Breast epithelium (tissue), 4 donors: ENCODE measurements at places on chromosomes 3 and 15.

GRCh38 chr3:111676211-111677006 lies 81.3 kb upstream of the ZBED2 start:
- DNase-seq, result peak; percentile 50

- DNase-seq, result no peak
These were observed 1.2 kb upstream of the FAM81A start for GRCh38 chr15:59436774-59437141.

GRCh38 chr15:40545457-40545856 lies 19.4 kb downstream of the CCDC32 start:
- DNase-seq, result no peak

DNA sequence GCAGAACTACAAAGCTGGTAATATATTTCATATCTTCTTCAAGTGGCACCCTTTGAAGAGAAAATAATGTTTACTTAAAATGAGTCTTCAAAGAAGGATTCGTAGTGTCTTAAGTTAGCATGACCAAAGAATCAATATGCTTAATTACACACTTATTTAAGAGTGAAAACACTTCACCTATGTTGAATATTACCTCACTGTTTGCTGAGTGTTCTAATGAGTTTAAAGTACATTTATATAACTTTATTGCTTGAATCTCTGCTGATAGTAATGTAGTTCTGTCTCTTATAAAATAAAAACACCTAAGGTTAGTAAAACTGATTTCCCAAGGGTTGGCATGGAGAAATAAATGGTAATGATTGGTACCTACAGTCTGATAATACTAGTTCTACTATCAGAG lies 143.3 kb upstream of the SLC2A2 start:
- DNase-seq, result no peak

DNA sequence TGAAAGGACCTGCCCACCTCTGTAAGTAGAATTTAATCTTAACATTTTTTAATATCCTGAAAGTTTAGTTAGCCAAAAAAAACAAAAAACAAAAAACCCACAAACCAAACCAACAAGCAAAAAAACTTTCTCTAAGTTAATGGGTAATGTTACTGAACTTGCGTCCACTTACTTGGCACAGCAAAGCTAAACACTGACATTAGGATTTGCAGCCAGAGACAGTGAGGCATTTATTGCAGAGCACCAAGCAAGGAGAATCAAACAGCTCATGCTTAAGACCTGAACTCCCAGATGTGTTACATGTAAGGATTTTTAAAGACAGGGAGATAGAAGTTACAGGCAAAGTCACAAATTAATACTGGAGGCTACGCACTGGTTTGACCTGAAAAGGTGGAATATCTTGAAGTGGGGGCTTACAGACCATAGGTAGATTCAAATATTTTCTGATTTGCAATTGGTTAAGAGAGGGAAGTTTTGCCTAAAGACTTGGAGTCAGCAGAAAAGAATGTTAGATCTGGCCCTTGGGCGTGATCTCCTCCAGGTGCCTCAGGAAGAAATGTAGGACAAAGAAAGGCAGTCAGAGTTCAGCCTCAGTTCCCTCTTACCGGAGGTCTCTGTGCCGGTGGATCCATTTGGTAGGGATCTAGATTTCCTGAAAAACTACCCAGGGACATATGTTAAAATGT lies 205.0 kb downstream of the ADAMTSL3 start:
- DNase-seq, result no peak

- DNase-seq, result no peak
These were observed 16.1 kb downstream of the LYSMD2 start for GRCh38 chr15:51721199-51721960.

DNA sequence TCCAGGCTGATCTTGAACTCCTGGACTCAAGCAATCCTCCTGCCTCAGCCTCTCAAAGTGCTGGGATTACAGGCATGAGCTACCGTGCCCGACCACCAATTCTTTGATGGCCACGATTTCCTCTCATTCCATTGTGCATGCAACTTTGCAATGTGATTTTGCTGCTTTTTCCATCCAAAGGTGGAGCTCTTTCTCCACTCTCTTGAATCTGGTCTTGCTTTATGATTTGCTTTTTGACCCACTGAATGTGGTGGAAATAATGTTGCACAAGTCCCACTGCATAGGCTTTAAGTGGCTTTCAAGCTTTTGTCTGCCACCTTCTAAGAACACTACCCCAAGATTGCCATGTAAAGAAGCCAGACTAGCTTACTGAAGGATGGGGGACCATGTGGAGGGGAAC lies 10.6 kb downstream of the RPS27L start:
- DNase-seq, result no peak

- DNase-seq, result no peak
These were observed 244.4 kb upstream of the C2CD4B start for GRCh38 chr15:62409466-62409865.

GRCh38 chr15:89556413-89557262 lies 18.6 kb upstream of the TICRR start:
- no peak for DNase-seq

DNA sequence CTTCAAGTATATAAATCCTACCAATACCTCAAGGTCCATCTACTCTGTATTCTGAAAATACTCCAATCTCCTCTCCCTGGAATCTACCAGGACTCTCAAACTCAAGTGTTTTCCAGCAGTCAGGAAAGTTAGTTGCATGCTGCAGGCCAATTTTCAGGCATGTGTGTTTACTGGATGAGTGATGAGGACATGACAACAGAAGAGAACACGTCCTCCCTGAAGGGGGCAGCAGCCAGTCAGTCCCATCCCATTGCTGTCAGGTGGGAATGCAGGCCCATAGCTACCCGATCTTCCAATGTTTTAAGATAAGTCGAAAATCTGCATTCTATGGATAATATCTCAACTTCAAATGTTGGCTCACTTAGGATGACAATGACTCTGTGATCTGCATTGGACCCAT lies 496.2 kb downstream of the FHIT start:
- no peak for DNase-seq

GRCh38 chr15:36579792-36580431 lies 486 bp downstream of the CDIN1 start:
- DNase-seq, result no peak

GRCh38 chr3:161941891-161942290 lies 445.3 kb downstream of the OTOL1 start:
- DNase-seq, result no peak

DNA sequence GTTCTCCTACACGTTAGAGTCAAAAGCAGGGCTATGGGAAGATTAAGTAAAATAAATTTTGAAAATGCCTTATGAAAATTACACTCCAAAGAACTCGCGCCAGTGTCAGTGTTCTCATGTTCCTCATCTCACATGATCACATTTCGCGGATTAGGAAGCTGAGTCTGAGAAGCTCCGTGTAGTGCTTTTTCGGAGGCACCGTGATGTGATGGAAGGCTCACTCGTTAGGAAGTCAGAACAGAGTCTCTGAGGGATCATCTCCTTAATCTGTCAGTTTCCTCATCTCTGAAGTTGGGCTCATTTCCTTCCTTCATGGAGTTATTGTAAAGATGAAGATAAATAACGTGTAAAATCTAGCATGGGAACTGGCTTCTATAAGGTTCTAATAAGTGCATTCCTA lies 3.2 kb downstream of the ADIPOQ start:
- no peak for DNase-seq

DNA sequence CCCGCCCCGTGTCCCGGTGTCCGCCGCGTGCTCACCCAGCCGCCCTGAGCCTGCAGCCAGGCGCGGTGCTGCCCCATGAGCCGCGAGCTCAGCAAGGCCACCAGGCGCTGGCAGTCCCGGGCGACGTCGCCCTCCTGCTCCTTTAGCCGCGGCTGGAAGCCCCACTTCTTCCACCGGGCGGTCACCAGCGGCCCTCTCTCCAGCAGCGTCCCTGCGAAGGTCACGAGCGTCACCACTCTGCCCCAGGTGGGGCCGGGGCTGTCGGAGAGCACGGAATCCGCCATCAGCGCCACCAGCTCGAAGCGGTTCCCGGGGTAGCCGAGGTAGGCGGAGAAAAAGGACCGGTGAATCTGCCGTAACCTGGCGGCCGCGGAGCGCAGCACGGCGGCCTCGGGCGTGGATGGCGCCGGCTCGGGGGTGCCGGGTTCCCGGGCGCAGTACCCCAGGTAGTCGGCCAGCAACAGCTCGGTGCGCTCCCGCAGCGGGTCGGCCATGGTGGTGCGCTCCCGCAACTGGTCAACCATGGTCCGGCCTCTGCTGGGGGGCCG lies 298 bp downstream of the BCL2L10 start:
- no peak for DNase-seq

DNA sequence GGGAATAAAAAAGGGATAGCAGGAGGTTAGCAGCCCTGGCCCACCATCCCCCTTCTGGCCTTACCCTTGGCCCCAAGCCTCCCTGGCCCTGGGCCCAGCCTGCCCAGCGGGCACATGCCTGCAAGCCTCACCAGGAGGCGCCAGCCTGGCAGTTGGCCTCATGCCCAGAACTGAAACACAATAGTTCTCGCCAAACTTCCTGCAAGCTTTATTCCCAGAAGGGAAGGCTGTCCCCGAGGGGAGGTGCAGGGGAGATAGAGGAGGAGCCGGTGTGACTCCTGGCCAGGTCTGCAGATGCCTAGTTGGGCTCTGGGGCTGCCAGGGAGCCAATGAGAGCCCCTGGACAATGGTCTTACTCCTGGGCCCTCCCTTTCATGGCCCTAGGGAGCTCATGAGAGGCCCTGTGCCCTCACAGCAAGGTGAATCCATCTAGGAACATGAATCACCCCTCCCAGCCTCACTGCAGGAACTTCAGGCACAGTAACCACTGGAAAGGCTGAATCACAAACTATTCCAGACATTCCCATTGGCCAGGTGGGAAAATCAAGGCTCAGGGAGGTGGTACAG lies 4.0 kb downstream of the CCDC33 start:
- peak; percentile 71 for DNase-seq

- DNase-seq, result no peak
These were observed 5.1 kb downstream of the SLC24A1 start for GRCh38 chr15:65626856-65627255.

- no peak for DNase-seq
These were observed 339.9 kb downstream of the NR2F2 start for GRCh38 chr15:96670389-96670788.

- no peak for DNase-seq
These were observed 105.5 kb downstream of the STRIT1 start for GRCh38 chr3:155188031-155188430.

- DNase-seq, result no peak
These were observed 46.9 kb downstream of the ADCY5 start for GRCh38 chr3:123401836-123402530.

- no peak for DNase-seq
These were observed 1034.6 kb downstream of the NSUN3 start for GRCh38 chr3:95097493-95097892.

- no peak for DNase-seq
These were observed 95.4 kb upstream of the KCNAB1 start for GRCh38 chr3:156024904-156025533.

DNA sequence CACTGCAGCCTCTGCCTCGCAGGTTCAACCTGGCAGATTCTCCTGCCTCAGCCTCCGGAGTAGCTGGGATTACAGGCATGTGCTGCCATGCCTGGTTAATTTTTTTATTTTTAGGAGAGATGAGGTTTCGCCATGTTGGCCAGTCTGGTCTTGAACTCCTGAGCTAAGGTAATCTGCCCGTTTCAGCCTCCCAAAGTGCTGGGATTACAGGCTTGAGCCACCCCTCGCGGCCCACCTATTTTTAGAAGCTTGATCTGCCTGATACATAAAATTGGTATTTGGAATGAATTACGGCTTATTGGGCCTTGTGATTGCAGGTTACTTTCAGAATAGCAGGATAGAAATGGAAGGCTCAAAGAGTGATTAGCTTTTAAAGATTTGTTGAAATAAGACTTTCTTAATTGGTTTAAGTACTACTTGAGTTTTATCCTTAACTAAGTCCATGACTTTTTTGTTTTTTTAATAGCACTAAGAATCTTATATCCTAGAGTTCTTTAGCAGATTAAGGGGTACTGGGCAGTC lies 25.0 kb downstream of the GMPS start:
- DNase-seq, result no peak

DNA sequence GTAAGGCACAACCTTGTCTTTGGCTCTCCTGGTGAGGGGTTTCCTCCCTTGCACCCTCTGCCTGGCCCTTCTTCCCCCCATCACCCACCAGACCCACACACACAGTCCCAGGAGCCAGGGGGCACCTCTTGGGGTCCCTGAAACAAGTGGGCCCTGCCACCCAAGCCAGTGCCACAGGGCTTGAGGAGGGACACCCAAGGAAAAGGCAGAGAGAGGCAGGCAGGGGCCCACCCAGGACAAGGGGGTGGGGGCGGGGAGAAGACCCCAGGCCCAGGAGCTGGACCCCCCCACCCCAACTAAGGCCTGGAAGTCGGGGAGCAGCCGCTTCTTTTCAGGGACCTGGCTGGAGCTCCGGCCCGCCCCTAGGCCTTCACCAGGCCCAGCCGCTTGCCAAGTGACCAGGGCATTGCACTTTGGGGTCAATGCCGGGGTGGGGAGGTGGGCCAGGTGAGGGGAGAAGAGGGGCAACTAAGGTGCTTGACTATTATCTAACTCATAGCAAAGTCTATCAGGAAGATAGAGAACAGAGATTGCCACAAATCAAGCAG lies 88.9 kb downstream of the KCNMB2 start:
- no peak for DNase-seq

GRCh38 chr15:87343966-87344365 lies 912.6 kb downstream of the NTRK3 start:
- no peak for DNase-seq

GRCh38 chr3:31829010-31829409 lies 152.1 kb downstream of the OSBPL10 start:
- no peak for DNase-seq

GRCh38 chr3:41236228-41236627 lies 36.9 kb downstream of the CTNNB1 start:
- DNase-seq, result no peak

GRCh38 chr3:117358717-117359314 lies 649.2 kb downstream of the TUSC7 start:
- no peak for DNase-seq

GRCh38 chr15:94417501-94418293 lies 186.3 kb downstream of the MCTP2 start:
- DNase-seq, result no peak

DNA sequence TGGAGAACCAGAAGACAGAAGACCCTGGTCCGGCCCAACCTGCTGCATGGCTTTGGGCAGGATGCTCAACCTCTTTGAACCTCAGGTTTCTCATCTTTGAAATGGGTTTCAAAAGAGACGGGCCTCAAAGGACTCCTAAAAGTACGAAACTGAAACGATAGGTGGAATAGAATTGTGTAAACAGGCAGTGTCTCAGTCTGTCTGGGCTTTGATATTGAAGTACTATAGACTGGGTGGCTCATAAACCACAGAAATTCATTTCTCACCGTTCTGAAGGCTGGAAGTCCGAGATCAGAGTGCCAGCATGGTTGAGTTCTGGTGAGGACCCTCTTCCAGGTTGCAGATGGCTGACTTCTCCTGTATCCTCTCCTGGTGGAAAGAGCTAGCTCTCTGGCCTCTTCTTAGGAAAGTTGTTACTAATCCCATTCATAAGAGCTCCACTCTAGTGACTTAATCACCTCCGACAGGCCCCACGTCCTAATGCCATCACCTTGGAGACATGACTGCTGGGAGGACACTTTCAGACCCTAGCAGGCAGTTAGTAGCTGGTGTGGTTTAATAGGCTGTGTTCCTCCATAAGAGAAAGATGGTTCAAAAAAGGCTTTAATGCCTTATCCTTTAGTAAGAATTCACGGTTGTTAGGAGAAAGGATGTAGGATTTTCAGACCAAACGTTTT lies 35.7 kb downstream of the SSUH2 start:
- DNase-seq, result peak; percentile 8

- DNase-seq, result no peak
These were observed 603.7 kb upstream of the CFAP20DC start for GRCh38 chr3:59653405-59654122.
